Stimulated activated CD4-positive, alpha-beta T cell treated with anti-CD3 and anti-CD28 coated beads, Interleukin-1b, Interleukin-23, amount 100 ng/mL, for 1 hour (primary cell): ENCODE measurements at places on chromosomes 7 and 10.

DNA sequence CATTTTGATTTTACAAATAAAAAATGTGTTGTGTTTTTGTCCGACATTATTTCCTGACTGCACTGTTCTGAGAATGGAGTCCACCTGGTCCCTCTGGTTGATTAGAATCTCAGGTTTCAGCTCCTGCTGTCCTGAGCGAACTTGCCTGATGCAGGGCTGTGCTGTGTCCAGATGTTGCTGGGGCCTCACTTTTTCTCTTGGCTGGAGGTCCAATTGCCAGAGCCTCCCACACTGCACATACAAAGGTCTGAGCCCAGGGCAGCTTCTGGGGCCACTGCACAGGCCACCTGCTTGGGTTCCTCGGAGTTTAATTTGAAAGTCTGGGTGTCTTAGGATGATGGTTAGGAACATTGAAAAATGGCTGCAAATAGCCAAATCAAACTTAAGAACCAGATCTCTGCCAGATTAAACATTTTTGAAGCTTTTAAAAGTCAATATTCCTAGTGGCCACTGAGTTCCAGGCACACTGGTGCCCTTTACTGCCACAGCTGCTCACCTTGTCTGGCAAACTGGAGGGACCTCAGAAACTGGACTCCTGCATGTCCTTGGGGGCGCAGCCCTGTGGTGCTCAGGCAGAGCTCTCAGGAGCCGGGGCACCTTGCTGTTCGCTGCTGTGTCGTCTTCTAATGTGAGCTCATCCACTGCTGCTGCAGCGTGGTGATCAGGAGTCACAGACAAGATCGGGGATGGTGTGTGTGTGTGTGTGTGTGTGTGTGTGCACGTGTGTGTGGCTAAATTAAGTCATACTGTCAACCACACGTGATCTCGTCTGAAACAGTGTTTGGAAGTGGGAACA lies 75.0 kb downstream of the WDR37 start:
- DNase-seq, result no peak

- no peak for DNase-seq
Observed at GRCh38 chr10:34305189-34305588, 509.9 kb downstream of the PARD3 start.

DNA sequence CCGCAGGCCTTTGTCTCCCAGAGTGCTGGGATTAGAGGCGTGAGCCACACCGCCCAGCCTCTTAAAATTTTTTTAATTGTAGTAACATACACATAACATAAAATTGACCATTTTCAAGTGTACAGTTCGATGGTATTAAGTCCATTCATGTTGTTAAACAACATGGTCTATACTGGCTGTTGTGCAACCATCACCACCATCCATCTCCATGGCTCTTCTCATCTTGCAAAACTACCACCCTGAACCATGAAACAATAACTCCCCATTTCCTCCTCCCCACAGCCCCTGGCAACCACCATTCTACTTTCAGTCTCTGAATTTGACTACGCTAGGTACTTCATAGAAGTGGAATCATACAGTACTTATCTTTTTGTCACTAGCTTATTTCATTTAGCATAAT lies 7.9 kb upstream of the ZFYVE27 start:
- DNase-seq, result no peak

- DNase-seq, result no peak
Observed at GRCh38 chr10:88428442-88428841, 154.7 kb downstream of the RNLS start.

DNA sequence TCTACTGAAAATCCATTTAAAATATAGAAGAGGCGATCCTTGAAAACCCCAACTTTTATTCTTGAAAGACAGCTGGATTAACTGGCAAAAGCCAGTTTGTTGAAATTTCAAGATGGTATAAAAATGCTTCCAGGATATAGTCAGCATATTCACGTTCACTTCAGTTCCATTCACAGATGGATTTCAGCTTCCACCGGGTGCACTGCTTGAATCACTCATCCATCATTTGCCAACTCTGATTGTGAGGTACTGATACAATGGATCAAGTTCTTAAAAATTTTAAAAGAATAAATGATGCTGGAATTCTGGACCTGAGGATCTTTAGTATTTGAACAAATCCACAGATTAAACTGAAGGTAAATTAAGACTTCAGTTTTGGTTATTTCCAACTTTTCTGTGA lies 2.4 kb downstream of the PURB start:
- no peak for DNase-seq

DNA sequence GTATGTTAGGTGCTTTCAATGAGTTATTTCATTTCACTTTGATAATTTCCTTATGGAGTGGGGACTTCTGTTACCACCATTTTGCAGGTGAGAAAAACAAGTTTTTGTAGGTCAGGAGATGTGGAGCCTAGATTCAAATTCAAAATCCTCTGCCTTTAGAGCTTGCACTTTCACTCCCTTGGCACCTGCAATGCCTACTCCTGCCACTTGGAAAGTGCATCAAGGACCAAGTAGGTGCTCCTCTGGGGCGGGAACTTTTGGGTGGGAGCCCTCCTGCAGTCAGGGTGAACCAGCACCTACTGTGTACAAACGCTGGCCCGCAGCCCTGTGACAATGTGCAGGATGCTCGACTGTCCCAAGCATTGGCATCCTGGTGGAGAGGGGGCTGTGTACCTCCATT lies 199.0 kb downstream of the EMX2 start:
- no peak for DNase-seq

DNA sequence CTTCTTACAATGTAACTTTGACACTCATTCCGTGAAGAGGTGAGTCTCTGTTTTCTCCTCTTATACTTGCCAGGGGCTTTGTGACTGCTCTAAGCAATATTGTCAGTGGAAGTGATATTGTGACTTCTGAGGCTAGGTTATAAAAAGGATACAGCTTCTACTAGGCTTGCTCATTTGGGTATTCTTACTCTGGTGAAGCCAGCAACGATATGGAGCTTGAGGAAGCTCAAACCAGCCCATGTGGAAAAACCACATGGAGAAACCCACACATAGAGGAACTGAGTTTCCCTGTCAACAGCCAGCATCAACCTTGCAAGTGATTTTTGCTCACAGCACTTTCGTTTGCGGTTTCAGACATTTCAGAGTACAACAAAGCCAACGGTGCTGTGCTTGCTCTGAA lies 149.6 kb upstream of the SEMA3E start:
- no peak for DNase-seq

- DNase-seq, result no peak
Observed at GRCh38 chr10:130078120-130078519, 32.5 kb downstream of the C10orf143 start.

DNA sequence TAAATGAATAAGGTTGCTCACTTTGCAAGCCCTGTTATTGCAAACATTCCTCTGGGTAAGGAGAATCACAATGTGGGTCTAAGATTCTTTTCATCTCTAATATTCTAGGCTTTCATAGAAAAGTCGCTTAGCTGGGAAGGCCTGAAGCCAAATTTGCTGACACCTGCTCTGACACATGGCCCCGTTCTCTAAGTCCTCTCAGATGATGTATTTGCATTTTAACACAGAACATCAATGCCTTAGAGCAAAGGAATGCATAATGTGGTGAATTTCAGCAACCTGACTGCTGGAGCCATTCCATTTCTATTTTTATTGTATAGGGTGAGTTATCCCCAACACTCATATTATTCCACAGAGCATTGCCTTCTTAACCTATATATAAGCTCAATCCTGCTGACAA lies 682.1 kb upstream of the NRP1 start:
- no peak for DNase-seq

DNA sequence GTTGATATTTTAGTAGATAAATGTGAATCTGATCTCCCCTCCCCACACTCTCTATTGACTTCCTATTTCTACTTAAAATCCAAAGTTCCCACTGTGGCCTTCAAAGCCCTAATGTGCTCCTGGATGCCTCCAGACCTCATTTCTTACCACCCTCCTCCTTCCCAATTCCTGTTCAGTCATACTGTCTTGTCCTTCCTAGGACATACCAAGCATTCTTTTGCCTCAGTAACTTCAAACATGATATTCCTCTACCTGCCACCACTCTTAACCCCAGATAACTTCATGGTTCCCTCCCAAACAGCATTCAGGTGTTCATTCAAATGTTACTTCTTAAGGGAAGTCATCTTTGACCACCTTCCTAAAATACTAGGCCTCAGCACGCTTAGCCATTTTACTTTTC lies 34.2 kb upstream of the FAM221A start:
- DNase-seq, result no peak

GRCh38 chr10:3893901-3894563 lies 109.0 kb upstream of the KLF6 start:
- DNase-seq, result no peak

GRCh38 chr7:887488-887820 lies 11.1 kb downstream of the GET4 start:
- no peak for DNase-seq

DNA sequence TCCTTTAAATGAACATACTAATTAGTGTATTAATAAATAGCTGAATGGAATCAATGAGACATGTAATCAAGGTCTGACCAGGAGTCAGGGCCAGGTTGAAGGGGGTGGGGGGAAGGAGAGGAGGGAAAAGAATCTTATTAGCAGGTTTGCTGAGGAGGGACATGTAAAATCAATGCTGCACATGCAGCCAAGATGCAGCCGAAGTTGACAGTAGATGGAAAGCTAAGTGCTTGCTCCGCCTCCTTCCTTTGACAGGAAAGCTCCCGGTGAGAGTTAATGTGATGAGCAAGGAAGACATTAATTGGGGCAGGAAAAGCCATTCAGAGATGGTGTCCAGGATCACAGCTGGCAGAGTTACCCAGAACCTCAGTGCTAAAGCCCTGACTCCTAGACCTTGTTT lies 24.4 kb downstream of the PLXNA4 start:
- no peak for DNase-seq

GRCh38 chr7:107898997-107899594 lies 8.1 kb downstream of the DLD start:
- DNase-seq, result no peak

DNA sequence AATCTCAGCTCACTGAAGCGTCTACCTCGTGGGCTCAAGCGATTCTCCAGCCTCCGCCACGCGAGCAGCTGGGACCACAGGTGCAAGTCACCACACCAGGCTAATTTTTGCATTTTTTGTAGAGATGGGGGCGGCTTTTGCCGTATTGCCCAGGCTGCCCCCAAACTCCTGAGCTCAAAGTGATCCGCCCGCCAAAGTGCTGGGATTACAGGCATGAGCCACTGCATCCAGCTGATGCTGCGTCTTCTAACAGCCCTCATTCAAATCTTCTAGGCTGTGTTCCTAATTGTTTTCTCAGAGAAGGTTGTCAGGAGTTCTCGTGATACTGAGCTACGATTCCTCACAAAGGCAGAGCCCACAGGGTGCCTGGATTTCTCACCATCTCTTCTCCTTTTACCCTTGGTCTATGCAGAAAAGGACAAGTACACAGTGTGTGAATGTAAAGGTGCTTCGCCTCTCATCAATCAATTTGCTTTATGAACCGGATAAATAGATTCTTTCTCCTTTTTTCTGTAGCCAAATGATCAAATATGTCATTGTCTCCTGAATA lies 247.3 kb upstream of the PTN start:
- DNase-seq, result no peak

- no peak for DNase-seq
Observed at GRCh38 chr7:40221836-40222235, 87.0 kb downstream of the SUGCT start.

- no peak for DNase-seq
Observed at GRCh38 chr7:16353226-16353625, 68.1 kb downstream of the CRPPA start.
